ENCODE measurements at places on chromosomes 3 and 15.

- DNase-seq: peak; percentile 47
Measured at GRCh38 chr3:125002414-125003368, 53.1 kb downstream of the HEG1 start.

DNA sequence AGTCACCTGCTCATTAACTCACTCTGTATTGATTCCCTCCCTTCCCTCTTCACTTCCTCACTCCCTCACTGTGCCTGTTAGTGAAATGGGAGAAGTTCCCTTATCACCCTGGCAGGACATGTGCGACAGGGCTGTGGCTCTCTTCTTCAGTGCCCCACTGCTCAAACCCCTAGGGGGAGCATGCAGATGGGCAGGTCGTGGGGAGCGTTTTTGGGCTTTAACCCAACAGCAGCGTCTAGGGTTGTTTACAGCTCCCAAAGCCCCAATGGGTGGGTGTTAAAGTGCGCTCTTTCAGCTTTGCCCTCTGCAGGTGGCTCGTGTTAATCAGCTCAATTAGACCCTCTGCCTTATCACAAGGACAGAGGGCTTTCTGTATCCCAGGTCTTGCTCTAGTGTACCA lies 447.8 kb upstream of the PROK2 start:
- no peak for DNase-seq

DNA sequence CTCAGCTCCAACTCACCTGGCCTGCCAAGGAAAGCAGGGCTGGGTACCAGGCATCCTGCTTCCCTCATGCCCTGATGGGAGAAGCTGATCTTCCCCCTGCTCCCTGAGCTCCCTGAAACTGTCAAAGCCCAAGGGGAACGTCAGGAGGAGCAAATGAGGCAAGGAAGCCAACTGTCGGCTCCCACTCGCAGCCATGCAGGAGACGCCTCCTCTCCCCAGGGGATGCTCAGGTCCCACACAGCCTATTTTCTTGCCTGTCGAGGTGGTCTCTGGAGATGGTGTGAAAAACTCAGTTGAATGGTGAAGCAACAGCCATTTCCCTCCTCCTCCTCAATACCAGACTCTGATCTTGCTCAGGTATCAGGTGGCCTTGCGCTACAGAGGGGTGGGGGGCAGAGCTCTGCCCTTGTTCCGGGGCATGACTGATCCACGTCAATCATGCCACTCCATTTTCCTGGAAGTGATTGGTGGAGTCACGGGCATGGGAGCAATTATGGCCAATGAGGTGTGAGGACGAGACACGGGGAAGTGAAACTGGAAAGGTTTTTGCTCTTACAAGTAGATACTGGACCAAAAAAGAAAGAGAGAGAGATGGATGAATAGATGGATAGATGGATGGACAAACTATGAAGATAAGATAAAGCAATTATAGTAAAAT lies 58.2 kb downstream of the SLC6A1 start:
- no peak for DNase-seq

DNA sequence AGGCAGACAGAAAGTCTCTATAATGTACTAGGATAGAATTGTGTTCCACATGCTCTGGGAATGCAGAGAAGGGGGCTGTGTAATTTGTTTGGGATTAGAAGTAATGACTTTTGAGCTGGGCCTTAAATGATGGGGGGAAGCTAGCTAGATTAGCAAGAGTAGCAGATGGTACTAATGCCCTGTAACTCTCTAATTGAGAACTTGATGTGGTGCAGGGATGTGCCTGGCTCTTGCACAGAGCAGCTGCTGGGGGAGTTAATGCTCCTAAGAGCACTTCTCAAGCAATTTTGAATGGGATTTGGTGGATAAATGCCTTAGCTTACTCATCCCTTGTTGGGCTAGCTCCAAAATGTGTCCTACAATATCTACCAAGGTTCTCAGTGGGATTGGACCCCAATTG lies 12.4 kb upstream of the SYN2 start:
- DNase-seq: no peak

GRCh38 chr15:60152386-60152785 lies 148.3 kb downstream of the FOXB1 start:
- DNase-seq: no peak

- DNase-seq: no peak
Measured at GRCh38 chr15:66765478-66766281, 63.6 kb downstream of the SMAD6 start.
